ENCODE measurements at places on chromosomes 4 and X.

GRCh38 chr4:183838987-183839712 lies 66.0 kb upstream of the STOX2 start:
- no peak for DNase-seq

DNA sequence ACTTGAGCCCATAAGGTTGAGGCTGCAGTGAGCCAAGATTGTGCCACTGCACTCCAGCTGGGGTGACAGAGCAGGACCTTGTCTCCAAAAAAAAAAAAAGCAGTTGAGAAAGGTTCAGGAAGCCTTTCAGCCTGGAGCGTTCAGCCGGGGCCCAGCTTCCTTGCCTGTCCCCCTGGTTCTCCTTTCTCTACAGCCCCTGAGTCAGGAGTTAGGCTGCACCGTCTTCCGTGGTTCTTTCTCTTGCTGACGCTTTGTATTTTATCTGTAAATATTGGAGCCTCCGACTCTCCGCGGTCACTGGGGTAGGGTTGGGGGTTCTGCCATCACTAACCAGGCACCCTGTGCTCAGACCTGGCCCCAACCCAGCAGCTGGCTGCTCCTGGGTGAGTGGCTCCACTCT lies 13.8 kb upstream of the UVSSA start:
- no peak for DNase-seq

DNA sequence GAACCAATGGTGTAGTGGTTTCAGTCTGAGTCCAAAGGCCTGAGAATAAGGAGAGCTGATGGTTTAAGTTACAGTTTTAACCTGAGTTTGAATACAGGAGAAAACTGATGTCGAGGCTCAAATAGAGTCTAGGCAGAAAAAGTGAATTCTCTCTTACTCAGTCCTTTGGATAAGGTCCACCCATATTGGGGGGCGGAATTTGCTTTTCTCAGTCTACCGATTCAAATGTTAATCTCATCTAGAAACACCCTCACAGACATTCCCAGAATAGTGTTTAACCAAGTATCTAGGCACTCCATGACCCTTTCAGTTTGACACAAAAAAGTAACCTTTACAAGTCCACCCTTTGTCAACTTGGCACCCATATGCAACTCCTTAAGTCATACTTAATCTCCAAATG lies 216.0 kb downstream of the GRID2 start:
- no peak for DNase-seq

GRCh38 chr4:163600727-163601126 lies 106.2 kb downstream of the TMA16 start:
- DNase-seq = no peak

- no peak for DNase-seq
Measured at GRCh38 chr4:144338148-144338547, 197.6 kb upstream of the GYPA start.

Measured in mesenteric fat pad (tissue), 1 donor.